ENCODE measurements at places on chromosomes 13 and 19.

DNA sequence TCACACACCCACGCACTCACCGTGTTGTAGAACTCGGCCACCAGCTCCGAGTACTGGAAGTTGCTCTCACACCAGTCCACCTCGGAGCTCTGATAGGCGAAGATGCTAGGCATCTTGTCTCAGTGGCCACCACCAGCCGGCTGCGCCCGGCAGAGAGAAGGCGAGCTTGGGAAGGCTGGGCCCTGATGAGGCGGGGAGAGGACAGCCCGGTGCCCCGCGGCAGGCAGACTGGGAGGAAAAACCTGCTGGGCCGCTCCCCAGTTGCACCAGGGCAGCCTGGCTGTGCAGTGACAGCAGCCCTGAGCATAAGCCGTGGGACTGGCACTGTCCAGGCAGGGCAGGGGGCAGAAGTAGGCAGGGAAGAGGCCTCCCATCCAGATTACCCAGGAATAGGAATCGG lies at the start of gene ACER1:
Gene ACER1, minus strand, starts transcription at position 174 of the 400 bp plus-strand sequence. Its CDS starts 61 bp downstream, at position 113.
- DNase-seq = no peak

- no peak for DNase-seq
Measured at GRCh38 chr19:42467183-42467760, 24.5 kb upstream of the CXCL17 start.

GRCh38 chr13:102856557-102856956 lies 10.7 kb downstream of the ERCC5 start:
- DNase-seq = no peak

GRCh38 chr13:22800526-22801401 lies 380.0 kb upstream of the SGCG start:
- peak; percentile 5 for DNase-seq

DNA sequence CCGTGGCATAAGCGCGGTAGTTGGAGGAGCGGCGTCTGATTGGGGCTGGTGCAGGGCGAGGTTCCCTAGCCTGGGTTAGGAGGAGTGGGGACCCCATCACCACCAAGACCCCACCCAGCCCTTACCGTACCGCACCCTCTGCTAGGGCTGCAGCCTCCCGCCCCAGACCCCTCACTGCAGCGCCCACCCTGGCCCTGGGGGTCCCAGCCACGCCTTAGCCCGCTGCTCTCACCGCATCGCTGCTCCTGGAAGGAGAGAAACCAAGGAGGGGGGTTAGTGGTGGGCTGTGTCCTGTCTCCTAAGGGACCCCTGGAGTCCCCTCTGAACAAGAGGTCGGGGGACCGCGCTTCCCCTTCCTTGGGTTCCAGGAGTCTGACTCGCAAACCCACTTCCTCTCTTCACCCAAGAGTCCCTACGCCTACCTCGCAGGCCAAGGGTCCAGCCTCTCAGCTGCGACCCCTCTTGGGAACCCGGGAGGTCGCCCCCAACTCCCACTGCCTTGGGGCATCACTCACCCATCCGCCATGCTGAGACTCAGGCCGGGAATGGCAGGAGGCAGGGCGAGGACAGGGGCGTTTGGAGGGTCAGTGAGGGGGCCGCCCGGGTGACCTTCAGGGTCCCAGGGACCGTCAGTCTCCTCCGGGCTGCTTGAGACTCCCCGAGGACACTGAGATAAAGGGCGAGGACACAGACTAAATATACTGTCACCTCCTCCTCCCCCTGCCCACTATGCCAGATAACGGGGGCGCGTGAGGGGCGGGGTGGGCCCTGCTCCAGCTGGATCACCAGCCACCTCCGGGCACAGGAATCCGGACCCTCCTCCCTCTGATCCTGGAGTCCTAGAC lies at the start of gene TNNI3:
Gene TNNI3, minus strand, starts transcription at position 669 of the 845 bp plus-strand sequence. Its CDS starts 143 bp downstream, at position 526.
- DNase-seq = no peak

- no peak for DNase-seq
Measured at GRCh38 chr19:51724543-51724942, 752 bp upstream of the HAS1 start.

DNA sequence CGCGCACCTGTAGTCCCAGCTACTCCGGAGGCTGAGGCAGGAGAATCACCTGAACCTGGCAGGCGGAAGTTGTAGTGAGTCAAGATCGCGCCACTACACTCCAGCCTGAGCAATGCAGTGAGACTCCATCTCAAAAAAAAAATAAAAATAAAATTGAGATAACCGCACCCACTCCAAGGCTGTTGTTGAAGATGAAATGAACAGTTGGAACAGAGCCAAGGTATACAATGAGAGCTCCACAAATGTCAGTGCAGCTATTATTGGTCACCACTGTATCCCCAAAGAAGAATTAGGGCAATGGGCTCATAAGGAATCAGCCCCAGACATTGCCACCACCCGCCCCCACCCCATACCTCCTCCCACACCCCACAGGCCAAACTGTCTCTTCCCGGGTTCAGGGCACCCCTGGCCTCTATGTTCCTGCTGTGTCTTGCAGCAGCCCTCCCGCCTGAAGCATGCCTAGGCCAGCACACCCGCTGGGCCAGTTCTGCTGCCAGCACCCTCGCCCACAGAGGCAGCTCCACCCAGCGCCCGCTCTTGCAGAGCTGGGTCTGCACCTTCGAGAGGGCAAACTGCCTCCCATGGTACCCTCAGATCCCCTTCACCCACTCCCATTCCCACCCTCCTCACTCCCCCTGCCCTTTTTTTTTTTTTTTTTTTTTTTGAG lies 3.5 kb upstream of the S1PR5 start:
- no peak for DNase-seq

GRCh38 chr13:91878491-91878890 lies 480.1 kb downstream of the GPC5 start:
- no peak for DNase-seq

- DNase-seq = no peak
Measured at GRCh38 chr13:46172531-46172991, 9.4 kb downstream of the LCP1 start.

DNA sequence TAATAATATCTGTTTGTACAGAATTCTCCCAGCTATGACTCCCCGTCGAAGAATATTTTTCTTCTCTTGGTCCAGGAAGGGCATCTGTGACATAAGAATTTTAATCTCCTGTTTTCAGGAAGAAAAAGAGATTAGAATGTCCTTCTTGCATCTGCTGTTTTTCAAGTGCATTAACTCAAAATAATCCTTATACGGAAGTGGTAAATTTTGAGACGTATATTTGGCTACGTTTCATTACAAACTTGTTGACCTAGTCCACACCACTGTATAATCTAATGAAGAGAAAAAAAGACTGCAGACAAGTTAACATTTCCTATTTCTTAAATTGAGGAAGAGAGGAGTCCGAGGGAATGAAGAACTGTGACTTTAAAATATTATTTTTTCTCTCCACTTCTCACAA lies 959.9 kb downstream of the DIAPH3 start:
- DNase-seq = no peak

GRCh38 chr13:60662595-60662994 lies 265.6 kb downstream of the TDRD3 start:
- no peak for DNase-seq

DNA sequence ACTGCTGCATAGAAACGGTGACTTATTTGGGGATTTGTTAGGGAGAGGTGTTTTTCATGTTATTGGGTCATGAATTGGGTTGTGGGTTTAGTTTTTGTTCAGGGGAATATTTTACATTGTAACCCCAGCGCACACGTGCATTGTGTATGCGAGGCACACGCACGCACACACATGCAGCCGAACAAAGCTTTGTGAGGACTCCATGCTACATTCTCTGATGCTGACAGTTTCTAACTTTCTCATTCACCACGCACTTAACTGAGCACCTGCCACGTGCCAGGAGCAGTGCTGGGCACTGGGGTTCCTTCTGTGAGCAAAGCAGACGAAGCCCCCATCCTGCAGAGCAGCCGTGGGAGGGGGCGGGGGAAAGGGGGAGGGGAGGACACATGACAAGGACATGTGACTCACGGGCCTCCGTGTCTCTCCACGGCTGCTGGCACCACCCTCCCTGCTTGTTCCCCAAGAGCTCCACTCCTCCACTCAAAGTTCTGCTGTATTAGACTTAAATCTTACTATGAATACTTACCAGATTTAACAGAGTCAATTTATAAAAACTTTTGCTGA lies 55.6 kb downstream of the SLC7A9 start:
- DNase-seq = peak; percentile 32

DNA sequence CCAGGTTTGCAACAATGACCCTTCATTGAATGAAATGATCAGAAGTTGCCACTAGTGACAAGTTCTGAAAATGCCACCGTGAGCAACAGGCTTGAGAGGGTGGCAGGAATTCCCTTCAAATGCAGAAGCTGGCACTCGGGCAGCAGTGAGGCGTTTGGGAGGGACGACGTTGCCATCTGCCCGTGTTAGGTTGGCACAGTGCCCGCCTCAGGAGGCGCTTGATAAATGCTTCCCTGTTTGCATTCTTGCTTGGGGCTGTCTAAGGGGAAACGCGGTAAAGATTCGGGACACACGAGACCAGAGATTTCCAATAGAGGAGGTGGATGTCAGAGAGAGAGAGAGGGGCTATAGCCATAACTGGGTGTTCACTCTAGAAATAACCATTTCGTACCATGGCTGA lies 101.9 kb downstream of the TEX29 start:
- DNase-seq = no peak

DNA sequence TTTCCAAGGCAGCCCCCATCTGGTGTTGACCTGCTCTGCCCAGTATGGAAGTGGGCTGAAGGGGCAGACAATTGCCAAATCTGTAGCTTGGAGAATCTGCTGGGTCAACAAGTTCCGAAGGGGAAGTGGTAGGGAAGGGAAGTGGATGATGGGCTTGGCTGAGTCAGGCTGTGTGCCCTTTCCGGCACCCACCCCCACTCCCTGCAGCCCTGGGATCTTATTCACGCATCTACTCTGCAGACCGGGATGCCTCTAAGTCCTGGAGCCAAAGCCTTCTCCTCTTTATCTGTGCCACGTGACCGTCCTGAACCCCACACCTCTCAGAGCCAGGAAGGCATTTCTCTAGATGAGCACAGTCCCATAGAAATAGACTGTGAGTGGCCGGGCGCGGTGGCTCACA lies 7.5 kb upstream of the C5AR2 start:
- peak; percentile 19 for DNase-seq

DNA sequence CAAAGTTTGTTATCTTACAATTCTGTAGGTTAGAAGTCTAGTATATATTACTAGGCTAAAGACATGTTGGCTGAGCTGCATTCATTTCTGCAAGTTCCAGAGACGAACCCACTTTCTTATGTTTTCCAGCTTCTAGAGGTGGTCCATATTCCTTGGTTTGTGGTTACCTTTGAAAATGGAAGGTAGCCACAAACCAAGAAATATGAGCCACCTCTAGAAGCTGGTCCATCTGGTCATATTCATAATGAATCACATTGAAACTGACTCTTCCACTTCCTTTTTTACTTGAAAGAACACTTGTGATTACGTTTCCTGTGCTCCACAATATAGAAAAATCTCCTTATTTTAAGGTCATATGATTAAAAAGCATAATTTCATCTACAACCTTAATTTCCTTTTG lies 943.0 kb upstream of the PCDH9 start:
- DNase-seq = no peak

GRCh38 chr13:26200811-26201210 lies 21.3 kb downstream of the RNF6 start:
- DNase-seq = no peak

GRCh38 chr13:103799028-103799427 lies 732.8 kb upstream of the SLC10A2 start:
- DNase-seq = no peak

DNA sequence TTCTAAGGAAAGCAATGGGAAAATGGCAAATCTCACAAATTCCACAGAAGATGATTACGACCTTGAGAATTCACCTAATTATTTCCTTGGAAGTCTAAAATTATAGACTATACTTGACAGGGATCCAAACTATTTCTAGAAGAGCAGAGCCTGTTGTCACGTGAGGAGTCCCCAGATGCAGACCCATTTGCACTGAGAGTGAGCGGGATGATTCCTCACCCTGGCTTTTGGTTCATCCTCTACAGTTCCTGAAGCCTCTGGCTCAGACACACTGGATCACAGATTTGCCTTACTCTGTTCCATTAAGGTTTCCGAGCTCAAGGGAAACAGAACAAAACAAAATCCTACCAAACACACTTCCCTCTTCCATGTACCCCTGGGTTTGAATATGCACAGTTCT lies 23.0 kb upstream of the CYSLTR2 start:
- no peak for DNase-seq

GRCh38 chr13:76799696-76800095 lies 86.5 kb downstream of the KCTD12 start:
- no peak for DNase-seq

GRCh38 chr19:918481-919198 lies 1.5 kb downstream of the KISS1R start:
- no peak for DNase-seq

- no peak for DNase-seq
Measured at GRCh38 chr13:36753176-36753575, 65.8 kb upstream of the RFXAP start.

DNA sequence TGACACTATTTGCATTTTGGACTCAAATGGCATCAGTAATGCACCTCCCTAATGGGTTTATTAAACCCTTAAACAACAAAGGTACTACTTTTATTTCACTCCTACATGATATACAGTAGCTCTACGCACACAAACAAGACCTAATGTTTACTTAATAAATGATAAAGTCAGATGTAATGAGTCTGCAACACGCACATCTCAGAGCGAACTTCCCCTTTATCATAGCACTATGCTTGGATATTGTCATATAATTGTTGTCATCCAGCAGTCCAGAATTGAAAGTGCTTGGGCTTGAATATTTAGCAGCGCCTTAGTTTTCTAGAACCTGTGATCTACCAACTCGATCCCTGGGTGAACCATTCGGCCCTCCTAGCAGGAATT lies 772 bp downstream of the PARP4 start:
- DNase-seq = no peak

- no peak for DNase-seq
Measured at GRCh38 chr19:39432677-39433025, 3.1 kb downstream of the RPS16 start.

- DNase-seq = no peak
Measured at GRCh38 chr19:56083668-56084067, 37.4 kb downstream of the ZNF787 start.

DNA sequence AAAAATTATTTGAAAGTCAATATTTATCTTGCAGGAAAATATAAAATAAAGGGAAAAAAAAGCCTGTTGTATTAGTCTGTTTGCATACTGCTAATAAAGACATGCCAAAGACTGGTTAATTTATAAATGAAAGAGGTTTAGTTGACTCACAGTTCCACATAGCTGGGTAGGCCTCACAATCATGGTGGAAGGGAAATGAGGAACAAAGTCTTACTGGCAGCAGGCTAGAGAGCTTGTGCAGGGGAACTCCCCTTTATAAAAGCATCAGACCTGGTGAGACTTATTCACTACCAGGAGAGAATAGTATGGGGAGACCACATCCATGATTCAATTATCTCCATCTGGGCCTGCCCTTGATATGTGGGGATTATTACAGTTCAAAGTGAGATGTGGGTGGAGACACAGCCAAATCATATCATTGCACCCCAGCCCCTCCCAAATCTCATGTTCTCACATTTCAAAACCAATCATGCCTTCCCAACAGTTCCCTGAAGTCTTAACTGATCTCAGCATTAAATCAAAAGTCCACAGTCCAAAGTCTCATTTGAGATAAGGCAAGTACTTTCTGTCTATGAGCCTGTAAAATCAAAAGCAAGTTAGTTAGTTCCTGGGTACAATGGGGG lies 1416.5 kb upstream of the SPRY2 start:
- no peak for DNase-seq

- no peak for DNase-seq
Measured at GRCh38 chr19:11018179-11018578, 57.3 kb downstream of the SMARCA4 start.
